T-helper 2 cell (primary cell): ENCODE measurements at places on chromosomes 7 and 10.

GRCh38 chr10:133397938-133398337 is 4.0 kb downstream of the MTG1 start:
- DNase-seq, result no peak

- no peak for DNase-seq
Measured at GRCh38 chr10:24465124-24465874, 256.4 kb downstream of the KIAA1217 start.

GRCh38 chr10:47311193-47311931 is 10.9 kb upstream of the GDF2 start:
- DNase-seq, result peak; percentile 32

- no peak for DNase-seq
Measured at GRCh38 chr10:69218831-69219230, 1.3 kb upstream of the HKDC1 start.

GRCh38 chr7:6227294-6227846 is 45.1 kb downstream of the CYTH3 start:
- no peak for DNase-seq

DNA sequence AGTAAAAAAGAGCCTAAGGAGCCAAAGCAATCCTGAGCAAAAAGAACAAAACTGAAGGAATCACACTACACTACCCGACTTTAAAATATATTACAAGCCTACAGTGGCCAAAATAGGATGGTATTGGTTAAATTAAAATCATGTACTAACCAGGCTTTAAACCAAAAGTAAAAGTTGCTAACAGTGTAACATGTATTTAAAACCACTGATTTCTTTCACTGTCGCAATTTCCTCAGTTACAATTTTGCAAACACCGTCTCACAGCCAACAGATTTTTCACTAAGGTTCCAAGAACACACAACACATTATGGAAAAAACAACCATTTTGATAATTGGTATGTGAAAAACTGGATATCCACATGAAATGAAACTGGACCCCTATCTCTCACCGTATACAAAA is 74.0 kb downstream of the JMJD1C start:
- DNase-seq, result no peak

DNA sequence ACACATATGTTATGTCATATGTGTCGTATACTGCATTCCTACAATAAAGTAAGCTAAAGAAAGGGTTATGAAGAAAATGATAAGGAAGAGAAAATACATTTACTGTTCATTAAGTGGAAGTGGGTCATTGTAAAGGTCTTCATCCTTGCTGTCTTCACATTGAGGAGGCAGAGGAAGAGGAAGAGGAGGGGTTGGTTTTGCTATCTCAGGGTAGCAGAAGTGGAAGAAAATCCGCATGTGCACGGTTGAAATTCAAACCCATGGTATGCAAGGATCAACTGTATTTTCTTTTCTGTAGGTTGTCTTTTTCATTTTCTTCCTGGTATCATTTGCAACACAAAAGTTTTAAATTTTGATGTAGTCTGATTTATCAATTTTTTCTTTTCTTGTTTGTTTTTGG is 6.3 kb downstream of the PLEKHA8 start:
- no peak for DNase-seq

DNA sequence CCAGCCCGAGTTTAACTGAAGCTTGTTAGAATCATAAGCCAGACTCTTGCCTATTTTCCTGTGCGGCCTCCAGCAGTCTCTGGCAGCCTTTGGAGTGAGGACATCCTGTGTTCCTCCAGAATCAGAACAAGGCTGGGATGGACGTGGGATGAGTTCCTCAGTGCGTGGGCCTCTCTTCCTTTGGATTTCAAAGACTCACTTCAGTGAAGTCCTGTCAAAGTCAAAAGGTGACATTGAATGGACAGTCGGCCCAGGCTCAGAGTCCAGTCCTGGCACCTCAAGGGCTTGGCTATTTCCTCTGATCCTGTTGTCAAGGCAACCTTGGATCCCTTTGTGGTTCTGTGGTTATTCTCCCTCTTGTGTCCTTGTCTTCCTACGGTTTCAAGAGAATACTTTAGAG is 21.4 kb upstream of the SMC3 start:
- no peak for DNase-seq

DNA sequence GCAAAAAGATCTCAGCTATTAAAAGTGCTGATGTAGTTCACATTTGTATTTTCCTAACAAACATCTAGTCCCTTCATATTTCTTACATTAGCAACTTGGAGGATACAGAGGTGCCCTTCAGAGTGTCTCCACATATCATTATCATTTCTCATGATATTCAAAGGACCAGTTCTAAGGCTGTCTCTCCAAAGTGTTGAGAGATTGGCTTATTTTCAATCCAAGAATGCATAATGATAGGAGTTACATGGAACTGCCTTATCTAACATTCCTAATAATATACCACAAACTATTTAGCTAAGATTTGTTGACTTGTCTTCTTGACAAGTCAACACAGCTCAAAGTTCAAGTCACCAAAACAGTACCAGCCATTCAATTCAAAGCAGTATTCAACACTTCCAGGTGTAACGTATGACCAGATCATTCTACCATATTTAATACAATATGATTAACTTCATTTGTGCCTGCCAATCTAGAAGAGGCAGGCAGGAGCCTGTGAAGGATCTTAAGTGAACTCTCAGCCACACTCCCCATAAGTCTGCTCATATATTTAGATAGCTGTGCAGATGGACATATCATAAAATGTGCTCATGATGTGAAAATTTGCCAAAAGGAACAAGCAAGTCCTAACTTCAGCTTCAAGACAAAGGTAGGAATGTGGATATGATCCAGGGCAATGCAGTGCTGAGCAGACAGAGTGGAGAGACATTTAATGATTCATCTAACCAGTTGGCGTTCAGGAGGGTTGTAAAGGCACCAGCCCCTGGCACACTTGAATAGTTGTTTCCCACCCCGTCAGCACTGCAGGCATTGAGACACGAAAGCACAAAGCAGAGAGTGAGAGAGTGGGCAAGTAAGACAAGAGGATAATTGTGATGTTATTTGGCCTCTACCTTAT is 108.3 kb downstream of the MTERF1 start:
- no peak for DNase-seq

GRCh38 chr10:77532068-77532467 is 105.5 kb downstream of the KCNMA1 start:
- DNase-seq, result no peak

DNA sequence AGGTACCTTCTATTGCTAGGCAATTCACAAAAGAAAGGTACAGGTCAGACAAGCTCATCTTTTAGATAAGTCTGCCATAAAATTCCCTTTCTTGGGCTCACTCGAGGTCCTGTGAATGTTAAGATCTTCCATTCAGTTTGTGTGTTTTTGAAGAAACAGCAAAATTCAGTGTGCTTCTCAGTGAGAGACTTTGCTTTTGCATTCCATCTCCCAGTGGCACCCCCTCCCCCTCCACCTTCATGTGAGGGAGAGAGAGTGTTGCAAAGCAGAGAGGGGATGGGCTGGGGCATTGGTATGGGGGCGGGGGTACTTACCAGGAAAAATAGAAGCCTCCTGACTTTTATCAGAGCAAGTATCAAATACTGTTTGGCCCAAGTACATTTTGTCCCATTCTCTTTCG is 3.8 kb upstream of the TECTB start:
- DNase-seq, result no peak

DNA sequence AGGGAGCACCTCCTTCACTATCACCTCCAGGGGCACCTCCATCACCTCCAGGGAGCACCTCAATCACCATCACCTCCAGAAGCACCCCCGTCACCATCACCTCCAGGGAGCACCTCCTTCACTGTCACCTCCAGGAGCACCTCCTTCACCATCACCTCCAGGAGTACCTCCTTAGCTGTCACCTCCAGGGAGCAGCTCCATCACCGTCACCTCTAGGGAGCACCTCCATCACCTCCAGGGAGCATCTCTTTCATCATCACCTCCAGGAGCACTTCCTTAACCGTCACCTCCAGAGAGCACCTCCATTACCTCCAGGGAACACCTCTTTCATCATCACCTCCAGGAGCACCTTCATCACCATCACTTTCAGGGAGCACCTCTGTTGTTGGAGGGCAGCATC is 103.0 kb downstream of the DNAJB6 start:
- no peak for DNase-seq

DNA sequence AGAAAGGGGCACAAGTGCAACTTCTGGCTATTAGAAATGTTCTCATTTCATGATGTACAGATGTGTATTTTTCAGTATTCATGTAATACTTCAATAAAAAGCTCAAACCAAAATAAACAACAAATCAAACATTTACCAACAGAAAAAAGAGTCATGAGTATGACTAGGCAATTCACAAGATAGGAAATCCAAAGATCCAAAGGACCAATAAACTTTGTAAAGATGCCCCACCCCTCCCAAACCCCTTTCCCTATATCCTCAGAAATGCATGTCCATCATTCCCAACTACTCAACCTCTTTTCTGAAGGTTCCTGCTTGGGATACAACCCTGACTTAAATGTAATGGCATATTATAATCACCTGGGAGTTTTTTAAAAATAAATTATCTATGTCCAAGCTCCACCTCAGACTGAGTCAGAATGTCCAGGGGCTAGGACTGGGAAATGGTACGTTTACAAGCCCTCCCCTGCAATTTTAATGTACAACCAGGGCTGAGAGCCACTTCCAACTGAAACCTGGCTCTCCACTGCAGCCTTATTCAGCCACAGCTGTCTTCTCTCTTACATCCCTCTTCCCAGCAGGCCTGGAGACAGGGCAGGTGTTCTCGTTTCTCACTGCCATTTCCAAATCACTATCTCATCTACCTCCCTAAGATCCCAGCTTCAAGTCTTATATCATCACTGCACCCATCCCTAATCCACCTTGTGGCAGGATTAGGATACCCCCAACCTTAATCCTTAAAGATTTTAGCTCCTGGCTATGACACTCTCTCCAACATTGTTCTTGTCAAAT is 36.5 kb downstream of the COA1 start:
- DNase-seq, result no peak

DNA sequence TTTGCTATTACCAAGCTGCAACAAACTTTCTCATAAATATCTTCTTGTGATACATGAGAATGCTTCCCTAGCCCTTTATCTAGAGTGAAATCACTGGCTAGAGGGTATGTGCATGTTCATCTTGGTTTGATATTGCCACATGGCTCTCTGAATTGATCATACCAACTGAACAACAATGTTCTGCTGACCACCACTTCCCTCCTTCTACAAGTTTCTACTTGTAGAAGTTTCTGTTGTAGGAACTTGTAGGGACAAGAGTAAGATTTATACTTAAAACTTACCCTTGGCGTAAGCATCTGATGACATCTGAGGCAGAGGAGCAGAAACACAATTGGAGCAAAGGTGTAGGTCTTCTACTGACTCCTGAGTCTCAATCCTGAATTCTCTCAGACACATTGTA is 86.3 kb upstream of the FAM13C start:
- DNase-seq, result no peak

DNA sequence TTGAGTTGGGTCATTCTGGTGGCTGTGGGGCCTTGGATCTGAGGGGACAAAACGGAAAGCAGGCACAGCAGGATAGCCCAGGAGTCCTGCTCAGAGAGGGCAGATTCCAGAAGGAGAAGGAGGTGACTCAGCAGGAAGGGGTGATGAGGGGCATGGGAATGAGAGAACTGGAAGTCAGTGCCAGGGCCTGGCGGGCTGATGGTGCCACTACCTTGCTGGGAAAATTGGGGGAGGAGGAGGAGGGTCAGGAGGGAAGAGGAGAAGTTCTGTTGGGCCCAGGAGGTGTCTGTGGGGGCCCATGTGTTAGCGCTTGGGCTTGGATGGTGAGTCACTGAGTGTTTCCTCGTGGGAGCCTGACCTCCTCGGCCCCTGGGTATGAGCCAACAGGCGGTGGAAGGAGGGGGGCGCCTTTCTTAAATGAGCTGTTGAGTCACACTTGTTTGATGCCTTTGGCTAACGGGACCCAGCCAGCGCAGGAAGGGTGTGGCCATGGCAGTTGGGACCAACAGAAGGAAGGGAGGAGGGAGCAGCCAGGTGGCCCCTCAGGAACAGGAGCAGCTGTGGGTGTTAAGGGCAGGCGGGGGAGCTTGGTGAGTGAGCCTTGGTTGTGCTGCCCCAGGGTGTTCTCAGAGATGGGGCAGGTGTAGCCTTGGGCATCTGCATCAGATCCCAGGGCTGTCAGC is 130.0 kb upstream of the BTBD16 start:
- no peak for DNase-seq

DNA sequence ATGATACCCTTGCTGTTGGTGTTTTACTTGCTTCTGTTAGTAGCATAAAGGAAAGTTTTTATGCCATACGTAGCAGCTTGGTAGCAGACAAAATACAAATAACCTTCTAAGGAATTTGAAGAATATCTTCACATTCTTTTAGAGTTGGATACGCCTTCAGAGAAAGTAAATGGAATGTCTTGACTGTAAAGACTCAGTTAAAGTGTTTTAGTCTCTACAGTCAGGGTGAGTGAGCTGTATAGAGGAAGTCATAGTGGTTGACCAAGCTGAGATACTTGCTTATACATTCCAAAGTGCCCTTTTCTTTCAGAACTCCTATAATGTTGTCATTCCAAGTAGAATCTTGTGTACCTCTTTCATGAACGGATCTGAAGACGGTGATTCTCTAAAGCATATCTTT is 37.7 kb downstream of the RABGEF1 start:
- DNase-seq, result no peak

- no peak for DNase-seq
Measured at GRCh38 chr10:88473989-88474883, 108.9 kb downstream of the RNLS start.

DNA sequence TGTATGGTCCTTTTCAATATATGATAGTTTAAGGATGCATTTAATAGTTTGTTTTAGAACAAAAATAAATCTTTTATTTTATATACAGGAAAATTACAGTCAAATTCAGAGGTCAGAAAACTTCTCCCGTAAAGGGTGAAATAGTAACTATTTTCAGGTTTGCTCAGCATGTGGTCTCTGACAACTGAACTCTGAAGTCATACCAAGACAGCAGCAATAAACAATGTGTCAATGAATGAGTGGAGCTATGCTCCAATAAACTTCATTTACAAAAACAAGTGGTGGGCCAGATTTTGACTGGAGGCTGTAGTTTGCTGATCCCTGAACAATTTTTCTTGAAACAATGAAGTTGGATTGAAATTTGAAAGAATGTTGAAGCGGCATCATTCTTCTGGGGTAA is 123.6 kb downstream of the ZNF248 start:
- DNase-seq, result no peak

- DNase-seq, result no peak
Measured at GRCh38 chr7:12884033-12884432, 196.6 kb downstream of the ARL4A start.

DNA sequence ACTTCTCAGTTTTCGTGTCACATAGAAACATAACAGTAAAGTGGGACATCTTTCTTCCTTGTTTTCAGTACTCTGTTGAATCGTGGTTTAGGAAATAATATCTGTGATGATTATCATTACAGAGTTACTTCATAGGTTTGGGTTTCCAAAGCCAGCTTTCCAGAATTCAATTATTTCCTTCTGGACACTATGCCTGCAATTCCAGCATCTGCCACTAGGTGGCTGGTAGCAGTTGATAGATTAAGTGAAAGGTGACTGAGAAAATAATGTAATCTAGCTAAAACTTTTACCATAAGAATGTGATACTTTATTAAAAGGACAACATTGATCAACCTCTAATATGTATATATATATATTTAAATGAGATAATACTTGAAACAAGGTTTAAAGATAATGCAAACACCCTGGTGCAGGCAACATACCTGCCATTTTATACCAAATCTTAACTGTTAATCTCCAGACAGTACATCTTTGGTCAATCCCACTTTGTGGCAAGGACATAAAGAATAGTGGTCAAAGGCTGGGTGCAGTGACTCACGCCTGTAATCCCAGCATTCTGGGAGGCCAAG is 102.6 kb downstream of the SH3PXD2A start:
- no peak for DNase-seq

GRCh38 chr7:96273716-96274115 is 48.2 kb downstream of the SLC25A13 start:
- no peak for DNase-seq

- no peak for DNase-seq
Measured at GRCh38 chr10:69466689-69467088, 15.4 kb downstream of the TSPAN15 start.
